8988T (cell line): ENCODE measurements at places on chromosomes 4 and X.

DNA sequence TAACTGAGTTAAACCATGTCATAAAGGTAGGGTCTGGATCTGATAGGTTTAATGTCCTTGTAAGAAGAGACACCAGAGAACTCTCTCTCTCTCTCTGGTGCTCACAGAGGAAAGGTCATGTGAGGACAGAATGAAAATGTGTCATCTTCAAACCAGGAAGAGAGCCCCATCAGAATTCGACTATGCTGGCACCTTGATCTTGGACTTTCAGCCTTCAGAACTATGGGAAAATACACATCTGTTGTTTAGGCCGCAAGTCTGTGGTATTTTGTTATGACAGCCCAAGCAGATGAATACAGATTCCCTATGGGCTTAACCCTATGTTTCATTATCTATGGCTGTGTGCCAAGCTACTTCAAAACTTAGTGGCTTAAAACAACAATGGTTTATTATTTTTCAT lies 105.5 kb upstream of the DDIT4L start:
- DNase-seq, result no peak

DNA sequence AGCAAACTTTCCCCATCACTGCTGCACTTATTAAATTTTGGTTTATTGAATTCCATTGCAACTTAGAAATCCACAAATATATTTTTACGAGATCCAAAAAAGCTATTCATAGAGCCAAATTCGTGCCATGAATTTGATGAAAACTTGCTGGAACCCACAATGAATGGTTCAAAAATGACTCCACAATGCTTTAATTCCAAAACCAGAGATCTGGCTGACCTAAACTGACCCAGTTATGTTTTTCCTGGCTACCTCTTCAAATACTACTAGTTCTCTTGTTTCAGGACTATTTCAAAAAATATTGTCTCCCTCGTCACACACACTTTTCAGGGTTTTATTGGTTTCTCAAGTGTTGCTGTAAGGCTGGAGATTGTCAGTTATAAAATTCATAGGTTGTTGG lies 474.8 kb downstream of the PDGFC start:
- DNase-seq, result no peak

DNA sequence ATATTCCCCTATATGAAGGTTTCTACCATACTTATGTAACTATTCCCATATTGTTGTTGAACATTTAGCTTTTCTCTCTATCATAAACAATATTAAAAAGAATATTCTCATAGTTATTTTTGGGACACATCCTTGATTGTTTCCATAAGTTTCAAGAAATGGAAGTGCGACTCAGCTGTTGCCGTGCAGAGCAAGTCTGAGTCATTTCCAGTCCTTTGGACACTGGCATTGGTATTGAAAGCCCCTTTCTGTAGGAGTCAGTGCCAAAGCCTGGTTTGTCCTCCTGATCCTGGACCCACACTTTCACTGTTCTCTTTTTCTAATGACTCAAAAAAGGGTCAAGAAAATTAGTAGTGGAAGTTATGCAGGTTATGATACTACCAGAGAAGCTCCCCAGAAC lies 108.3 kb upstream of the DIAPH2 start:
- DNase-seq, result no peak

DNA sequence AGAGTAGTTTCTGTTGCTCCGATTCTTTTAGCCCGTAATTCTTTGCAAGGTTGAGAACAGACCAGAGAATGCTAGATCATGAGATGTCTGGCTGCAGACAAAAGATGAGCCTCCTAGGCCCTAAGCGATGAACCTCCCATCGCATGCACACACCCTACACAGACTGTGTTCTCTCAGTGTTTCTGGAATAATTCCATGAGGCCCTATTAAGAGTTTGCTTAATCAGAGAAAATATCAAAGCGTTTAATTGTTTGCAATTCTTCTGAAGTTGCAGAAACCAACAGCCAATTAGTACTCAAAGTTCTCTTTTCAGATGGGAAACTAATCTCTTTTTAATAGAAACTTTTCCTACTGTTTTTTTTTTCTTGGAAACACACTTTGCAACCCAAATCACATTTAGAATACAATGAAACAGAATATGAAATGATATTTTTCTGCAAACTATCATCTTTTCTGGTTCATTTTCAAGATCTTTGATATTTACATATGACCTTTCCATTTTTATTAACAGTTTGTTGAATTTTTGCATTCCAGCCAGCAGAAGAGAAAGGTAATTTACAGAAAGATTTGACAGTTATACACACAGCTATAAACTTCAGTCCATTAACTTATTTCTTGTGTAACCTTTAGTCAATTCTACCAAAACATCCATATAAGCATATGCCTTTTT lies 1525.6 kb downstream of the ARAP2 start:
- no peak for DNase-seq

GRCh38 chr4:186910385-186910784 lies 186.7 kb upstream of the FAT1 start:
- no peak for DNase-seq

DNA sequence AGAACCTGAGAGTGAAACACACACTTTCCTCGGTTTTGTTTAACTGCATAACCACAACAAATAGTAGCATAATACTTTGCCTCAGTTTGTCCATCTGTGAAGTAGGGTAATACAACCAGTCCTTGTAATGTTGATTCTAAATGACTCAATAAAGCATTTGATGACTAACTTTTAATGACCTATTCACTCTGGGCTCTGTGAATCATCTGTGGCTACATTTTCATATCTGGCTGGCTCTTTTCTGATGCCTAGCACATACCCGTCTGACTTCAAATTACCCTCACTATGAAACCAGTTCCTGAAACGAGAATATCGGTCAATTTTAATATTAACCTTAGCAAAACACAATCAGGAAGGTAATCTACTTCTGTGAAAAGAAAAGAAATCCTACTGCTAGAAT lies 151.0 kb downstream of the SH2D1A start:
- DNase-seq, result no peak

- no peak for DNase-seq
Measured at GRCh38 chr4:108146336-108146735, 22.4 kb downstream of the LEF1 start.

- DNase-seq, result no peak
Measured at GRCh38 chr4:171288816-171289432, 524.3 kb upstream of the GALNTL6 start.

- no peak for DNase-seq
Measured at GRCh38 chr4:123298801-123299200, 97.8 kb upstream of the SPRY1 start.

DNA sequence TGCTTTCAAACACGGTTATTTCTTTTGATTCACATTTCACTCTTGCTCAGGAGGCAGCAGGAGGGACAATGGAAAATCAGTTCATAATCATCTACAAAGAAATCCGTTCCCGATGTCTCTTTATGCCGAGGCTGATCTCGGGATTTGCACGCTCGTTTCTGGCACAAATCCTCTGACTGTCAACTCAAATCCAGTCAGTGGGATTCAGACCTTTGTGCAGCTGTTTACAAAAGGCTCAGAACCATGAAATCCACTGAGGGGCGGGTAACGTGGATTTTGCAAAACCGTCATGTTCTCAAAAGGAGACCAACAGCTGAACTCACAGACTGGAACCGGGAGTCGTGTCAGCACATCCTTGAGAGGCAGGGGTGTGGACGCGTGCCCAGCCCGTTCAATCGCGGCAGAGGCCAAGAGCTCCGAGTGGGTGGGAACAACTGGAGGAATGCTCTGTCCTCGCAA lies 46.4 kb downstream of the ACOX3 start:
- no peak for DNase-seq

GRCh38 chrX:92247076-92247475 lies 467.9 kb downstream of the PCDH11X start:
- no peak for DNase-seq

DNA sequence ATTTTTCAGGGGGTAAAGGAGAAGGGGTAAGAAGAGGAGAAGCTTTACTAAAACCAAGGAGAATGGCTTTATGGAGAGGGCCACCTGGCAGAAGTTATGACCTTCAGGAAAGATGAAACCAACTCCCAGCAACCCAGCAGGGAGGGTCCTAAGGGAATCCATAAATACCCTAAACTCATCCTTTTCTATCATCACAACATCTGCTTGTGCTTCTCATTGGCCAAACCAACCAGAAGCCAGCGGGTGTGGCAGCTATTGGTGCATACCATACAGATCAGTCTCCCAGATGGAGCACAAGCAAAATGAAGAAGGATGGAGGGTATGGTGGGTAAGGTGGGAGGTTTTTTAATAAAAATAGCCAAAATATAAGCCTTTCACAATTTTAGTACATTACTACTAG lies 58.5 kb upstream of the ARSJ start:
- DNase-seq, result no peak

GRCh38 chrX:104987063-104987462 lies 233.4 kb downstream of the TEX13A start:
- no peak for DNase-seq

DNA sequence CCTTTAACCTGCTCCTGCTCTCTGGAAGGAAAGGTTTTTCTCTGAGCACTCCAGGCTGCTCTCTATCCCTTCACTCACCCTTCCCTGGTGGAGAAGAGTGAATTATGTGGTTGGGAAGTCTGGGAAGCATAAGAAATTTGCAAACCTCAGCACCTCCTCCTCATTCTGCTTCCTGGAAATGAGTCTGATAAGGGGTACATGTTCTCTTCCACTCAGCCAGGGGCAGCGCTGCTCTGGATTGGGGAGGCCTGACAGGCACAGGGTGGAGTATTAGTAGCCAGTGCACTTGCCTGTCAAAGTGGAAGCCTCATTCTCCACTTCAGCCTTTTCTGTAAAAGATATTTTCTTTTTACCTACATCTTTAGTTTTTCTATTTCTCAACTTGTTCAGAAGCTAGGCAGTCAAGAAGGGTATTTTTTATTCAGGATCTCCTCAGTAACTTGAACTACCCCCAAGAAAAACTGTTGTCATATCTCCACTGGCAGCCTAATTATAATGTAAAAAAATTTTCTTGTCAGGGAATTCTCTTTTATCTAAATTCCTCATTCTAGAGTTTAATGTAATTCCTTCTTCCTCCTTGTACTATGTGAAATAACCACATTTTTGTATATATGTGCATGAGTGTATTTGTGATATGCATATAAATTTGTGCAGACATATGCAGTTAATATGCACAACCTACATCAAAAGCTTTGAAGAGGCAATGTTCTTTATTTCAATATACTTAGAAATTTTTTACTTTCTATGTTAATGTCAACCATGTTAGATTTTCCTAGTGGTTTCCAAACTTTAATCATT lies 15.3 kb downstream of the ADAMTS3 start:
- no peak for DNase-seq

DNA sequence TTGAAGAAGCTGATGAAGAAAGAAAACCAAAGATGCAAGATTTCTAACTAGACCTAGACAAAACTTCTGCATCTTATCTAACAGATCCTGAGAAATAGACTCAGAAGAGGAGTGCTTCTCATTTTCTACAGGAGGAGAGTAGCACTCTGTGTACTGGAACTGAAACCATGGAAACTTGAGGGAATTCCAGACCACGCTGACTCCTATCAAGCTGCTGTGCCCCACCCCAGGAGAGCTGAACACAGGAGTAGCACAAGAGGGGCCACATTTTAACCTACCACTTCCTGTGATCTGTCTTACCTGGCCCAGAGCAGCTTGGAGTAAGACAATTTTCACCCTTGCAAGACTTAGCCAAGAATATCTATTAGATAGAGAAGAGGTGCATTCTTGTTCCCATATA lies 248.9 kb downstream of the SCFD2 start:
- no peak for DNase-seq

DNA sequence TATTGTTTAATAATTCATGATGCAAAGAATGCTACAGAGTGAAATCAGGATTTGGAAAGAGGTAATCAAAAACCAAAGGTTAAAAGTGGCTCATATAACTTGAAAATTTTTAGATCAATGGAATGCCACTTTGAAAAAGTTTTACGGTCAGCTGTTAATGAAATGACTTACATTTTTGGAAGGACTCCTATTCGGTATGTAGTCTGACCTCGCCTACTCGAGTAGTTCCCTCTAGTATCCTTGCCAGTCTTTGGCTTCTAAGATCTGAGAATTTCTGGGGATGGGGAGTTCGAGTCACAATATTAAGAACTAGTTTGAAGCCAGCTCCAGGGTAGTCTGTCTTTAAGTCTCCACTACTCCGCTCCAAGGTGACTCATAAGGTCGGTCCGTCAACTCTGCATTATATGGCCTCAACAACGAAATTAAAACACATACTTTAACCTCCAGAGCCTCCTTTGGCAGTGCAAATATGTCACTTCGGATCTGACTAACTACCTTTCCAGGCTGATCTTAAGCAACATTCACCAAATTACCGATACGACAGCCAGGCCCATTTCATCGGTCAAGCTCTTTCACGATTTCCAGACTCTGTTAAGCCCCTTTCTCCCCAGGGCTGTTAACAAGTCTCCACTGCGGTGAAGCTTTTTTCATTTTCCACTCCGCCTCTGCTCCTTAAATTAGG lies 733 bp upstream of the NAA15 start:
- DNase-seq, result no peak

DNA sequence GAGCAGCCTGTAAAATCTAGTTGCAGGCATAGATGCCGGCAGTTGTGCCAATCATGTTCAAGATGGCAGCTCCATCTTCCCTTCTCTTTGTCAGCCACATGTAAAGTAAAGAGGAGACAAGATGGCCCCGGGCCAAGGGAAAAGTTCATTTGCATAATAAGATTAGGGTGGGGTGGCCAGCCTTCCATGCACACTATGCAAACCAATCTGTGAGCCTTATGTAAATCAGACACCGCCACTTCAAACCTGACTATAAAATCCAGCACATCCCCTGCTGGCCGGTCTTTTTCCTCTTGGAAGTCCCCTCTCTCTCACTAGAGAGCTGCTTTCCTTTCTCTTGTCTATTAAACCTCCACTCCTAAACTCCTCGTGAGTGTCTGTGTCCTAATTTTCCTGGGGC lies 78.9 kb upstream of the CBR4 start:
- DNase-seq, result no peak

DNA sequence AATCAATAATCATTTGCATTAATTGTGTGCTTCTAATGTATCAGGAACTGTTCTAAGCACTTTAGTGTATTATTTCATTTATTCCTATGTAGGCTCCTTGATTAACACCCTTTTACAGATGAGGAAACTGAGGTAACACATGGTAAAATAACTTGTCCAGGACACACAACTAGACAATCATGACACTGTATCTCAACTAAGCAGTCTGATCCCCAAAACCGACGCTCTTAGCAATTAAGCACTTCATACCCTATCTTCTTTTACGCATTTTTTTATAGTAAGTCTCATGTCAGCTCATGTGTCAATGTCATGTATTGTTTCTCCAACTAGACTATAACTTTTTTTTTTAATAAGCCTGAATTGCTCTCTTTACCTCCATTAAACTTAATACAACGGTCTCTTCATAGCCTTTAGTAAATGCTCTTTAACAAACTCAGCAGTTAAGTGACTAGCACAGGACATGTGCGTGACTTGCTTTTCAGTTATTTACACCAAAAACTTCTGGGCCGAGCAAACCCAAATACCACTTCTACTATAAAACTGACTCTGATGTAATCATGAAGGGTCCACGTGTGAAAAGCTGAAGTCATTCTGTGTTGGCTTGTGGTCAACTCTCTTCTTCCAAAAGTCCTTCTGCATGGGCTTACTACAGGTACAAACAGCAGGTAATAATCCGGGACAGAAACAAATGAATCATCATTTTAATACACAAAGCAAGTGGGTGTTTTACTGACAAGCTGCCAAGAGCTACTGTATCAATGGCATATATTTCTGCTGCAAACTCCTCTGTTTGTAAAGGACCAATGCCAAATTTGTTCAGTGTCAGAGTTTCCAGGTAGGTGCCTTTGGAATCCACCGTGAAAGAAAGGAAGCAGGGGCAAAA lies 7.9 kb upstream of the AMBN start:
- no peak for DNase-seq

- DNase-seq, result no peak
Measured at GRCh38 chrX:71650333-71650969, 16.9 kb upstream of the LOC101059915 start.

- no peak for DNase-seq
Measured at GRCh38 chrX:134752981-134753717, 94.9 kb upstream of the PLAC1 start.

GRCh38 chrX:77060572-77060971 lies 386.6 kb upstream of the FGF16 start:
- no peak for DNase-seq
